A549 (cell line): ENCODE measurements at places on chromosomes 2 and 18. TPM values are rescaled to one million over a fixed set of nuclear protein-coding genes. Genes with fewer than 3 reads are reported as not detected.
A peak's percentile ranks its signal among the peaks of the same experiment; 100 is the strongest.

Gene DSG1
- polyA plus RNA-seq, result not detected in 3 replicates

DNA sequence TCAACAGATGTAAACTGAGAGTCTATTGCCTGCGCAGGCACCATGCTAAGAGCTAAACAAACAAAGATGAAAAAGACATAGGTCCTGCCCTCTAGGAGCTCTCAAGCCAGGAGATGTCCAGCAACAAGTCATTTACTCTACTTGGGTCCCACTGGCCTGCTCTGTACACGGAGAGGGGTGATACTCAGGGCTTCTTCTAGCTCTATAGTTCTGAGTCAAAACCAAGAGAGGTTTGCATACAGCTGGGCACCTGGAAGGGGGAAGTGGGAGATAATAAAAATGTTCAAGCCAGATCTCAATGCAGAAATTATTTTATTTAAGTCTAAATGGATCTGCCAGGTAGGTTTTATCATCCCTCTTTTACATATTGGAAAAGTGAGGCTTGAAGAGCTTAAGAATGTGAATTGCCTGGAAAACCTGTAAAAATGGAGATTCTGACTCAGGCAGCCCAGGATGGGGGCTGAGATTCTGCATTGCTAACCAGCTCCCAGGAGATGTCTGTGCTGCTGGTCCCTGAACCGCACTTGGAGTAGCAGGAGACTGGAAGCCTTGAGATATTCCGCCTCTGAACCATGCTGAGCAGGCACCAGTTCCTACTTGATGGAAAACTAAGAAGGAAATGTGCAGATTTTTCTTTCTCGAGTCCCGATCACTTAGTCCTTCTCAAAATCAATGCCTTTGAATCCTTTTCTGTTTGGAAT, 201.1 kb downstream of the PRKCE start:
- DNase-seq, result no peak

DNA sequence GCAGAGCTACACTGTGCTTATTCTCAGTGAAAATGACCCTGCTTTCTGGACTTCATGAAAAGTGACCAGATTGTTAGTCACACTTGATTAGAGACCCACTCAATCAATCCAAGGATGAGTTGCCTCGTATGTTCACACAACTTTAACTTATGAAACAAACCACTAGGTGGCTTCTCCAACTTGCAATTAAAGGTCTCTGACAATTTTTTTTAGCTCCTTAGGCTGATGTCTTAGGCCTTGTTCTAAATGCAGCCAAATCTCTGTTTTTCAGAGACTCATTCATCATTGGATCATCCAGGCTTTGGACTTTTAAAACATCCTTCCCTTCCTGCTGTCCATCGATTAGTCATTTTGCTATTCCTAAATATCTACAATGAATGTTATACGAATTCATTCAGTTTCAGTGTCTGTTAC, 63.4 kb downstream of the MREG start:
- peak; percentile 27 for DNase-seq

- no peak for DNase-seq
These were observed 226.3 kb downstream of the NBAS start for GRCh38 chr2:15334644-15335326.

GRCh38 chr18:59021500-59021899, 118.2 kb upstream of the SEC11C start:
- no peak for DNase-seq

DNA sequence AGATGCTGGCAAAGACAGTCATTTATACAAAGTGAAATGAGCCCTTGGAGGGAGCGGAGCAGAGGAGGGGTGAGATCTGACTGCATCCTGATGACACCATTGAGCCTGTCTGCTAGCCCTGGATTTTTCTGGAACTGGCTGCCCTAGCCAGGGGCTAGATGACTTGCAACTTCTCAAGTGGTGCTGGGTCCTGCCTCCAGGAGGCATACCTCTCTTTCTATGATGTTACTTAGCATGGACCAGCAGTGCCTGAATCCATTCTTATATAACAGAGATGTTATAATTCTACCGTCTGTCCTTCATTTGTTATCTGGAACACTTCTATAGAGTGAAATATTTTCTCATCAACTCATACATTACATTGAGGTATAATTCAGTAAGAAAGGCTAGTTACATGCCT, 8.5 kb upstream of the TWIST2 start:
- no peak for DNase-seq

DNA sequence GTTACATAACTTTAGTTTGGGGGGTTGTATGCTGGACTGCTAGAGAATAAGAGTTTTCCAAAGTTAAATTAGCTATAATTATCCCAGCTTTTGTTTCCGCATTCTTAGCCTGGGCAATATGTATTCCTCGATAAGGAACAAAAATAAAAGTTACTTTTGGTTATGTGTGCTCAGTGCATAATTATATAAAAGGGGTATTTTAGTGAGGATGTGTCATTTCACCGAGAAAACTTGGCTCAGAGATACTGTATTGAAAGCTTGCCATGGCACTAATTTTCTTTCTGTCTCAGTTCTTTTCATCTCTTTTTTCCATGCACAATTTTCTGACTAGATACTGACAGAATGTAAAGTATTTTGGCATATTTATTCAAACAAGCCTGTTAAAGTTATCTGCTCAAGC, 28.2 kb downstream of the ARHGAP15 start:
- no peak for DNase-seq

- no peak for DNase-seq
These were observed 292.4 kb upstream of the SPRED2 start for GRCh38 chr2:65724752-65725151.

DNA sequence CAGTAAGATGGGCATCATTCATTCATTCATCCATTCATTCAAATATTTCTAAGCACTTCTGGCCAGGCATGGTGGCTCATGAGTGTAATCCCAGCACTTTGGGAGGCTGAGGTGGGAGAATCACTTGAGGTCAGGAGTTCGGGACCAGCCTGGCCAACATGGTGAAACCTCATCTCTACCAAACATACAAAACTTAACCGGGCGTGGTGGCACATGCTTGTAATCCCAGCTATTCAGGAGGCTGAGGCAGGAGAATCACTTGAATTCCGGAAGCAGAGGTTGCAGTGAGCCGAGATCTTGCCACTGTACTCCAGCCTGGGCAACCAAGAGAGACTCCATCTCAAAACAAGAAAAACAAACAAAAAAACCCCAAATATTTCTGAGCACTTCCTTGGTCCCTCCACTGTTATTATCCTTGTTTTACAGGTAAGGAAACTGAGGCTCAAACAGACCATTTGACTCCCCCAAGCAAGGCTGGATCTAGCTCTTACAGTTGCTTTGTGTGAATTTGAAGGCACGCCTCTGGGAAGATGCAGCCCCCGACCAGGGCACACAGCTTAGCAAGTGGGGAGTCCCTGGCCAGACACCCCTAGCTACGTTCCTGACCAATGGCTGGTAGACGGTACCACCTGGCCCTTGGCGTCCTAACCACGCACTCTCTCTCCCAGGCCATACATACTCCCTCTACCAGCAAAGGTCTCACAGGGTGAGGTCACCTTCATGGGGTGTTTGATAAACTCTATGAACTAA, 50.6 kb upstream of the ODC1 start:
- no peak for DNase-seq

GRCh38 chr2:206728277-206729199, 10.3 kb upstream of the DYTN start:
- DNase-seq, result peak; percentile 39
